MG63 (cell line): ENCODE measurements at places on chromosomes 6 and 20. TPM values are rescaled to one million over a fixed set of nuclear protein-coding genes. Genes with fewer than 3 reads are reported as not detected.

The BEND6 gene
- total RNA-seq, result 0.49 and 0.91 TPM in 2 replicates

The OPN5 gene
- not detected in 2 replicates for total RNA-seq

The HCRTR2 gene
- not detected in 2 replicates for total RNA-seq

- no peak for DNase-seq
These were observed 701.8 kb upstream of the ADGRB3 start for GRCh38 chr6:67933278-67933677.

DNA sequence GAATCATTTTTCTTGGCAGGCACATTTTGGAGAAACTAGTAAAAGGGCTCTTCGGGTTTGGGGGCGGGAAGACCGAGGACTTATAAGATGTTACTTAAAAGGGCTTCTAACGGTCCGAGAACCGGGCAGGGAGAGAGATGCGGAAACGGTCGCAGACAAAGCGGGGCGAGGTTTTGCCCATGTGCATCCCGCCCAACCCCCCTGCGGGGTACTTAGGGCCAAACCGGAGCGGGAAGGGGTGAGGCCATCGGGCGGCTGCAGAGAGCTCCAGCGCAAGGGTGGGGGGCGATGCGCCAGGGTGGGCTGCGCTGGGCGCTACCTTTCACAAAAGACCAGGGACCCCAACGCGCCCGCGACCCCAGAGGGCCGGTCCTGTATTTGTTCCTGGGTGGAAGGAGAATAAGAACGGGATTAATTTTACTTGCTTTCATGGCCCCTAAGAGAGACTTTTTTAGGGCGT is 616 bp downstream of the TUBB start:
- peak; percentile 61 for DNase-seq

- no peak for DNase-seq
These were observed 22.4 kb downstream of the IL17A start for GRCh38 chr6:52208612-52209011.

- DNase-seq, result no peak
These were observed 548 bp downstream of the AGPAT4 start for GRCh38 chr6:161273274-161273751.

The GJA10 gene
- total RNA-seq, result not detected in 2 replicates
